ENCODE measurements at places on chromosomes 2 and 18.

GRCh38 chr18:62883937-62884735 lies 168.8 kb downstream of the PHLPP1 start:
- DNase-seq: no peak

DNA sequence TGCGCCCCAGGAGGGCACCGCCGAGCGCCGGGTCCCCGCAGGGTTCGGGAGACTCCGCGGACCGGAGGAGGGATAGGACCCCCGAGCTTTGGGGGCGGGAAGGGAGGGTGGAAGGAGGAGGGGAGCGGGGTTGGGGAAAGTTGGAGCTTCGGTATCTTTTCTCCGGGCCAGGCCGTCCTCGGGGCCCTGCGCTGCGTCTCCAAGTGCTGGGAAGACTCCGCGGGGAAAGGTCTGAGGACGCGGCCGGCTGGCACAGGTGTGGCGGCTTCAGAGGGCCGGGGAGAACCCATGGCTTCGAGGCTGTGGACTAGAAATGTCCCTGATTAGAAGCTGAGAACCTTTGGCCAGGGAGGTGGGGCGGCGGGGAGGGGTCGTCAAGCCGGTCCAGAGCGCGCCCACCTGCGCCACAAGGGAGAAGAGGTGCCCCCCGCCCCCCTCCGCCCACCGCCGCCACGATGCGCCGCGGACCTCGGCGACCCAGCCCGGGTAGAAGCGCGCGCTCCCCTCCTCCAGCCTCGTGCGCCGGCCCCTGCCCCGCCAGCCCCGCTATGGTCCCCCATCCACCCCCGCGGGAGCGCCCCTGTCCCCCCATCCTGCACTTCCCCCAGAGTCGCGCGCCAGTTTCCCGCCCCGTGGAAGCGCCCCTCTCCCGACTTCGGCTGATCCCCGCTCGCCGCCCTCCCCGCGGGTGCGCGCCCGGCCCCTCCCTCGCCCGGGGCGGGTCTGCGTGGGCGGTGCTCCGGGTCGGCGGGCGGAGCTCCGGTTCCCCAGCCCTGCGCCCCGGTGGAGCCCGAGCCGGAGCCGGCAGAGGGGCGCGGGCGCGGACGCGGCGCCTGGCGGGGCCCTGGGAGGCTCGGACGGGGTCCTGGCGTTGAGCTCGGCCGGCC lies at the start of gene SNTG2:
Gene SNTG2, plus strand, starts transcription at position 770 of the 887 bp plus-strand sequence. CDS start 148 bp downstream, outside the sequence.
- peak; percentile 43 for DNase-seq

- DNase-seq: no peak
These were observed 192.3 kb downstream of the UBE2E3 start for GRCh38 chr2:181172676-181173075.

GRCh38 chr2:39491653-39492052 lies 54.6 kb upstream of the MAP4K3 start:
- DNase-seq: no peak

DNA sequence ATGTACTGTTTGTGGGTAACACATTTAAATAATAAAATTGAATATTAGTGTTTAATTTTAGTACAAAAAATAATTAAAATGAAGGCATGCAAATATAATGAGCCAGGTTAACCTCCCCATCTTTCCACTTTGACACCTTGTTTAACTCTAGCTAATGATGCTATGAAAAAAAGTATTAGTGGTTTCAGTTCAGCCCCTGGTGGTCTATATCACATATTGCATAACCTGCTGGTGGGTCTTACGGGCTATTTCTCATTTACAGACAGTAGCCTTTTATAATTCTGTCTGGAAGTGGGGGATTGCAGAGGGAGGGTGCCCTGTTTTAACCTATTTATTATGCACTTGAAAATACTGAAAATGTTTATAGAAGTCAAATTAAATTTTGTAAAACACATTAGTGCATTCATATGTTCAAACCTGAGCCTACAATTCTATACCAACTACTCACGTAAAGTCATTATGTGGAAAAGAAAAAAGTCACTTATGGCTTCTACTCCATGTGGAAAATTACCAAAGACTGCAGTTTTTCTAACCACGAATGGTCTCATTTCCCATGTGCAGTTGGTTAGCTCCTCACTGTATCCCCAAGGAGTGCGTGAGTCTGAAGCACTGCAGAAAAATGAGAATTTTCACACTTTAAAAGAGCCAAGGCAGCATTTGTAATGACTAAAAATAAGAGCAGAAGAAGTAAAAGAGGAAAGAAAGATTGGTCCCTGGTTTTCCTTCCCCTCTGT lies 381.0 kb downstream of the MTX2 start:
- DNase-seq: no peak

All from GM23248 (cell line).